Spinal cord (tissue), 10 donors: ENCODE measurements at places on chromosomes 11 and 22.
A peak's percentile ranks its signal among the peaks of the same experiment; 100 is the strongest.

- DNase-seq: no peak
Observed at GRCh38 chr11:11346303-11346702, 6.7 kb downstream of the CSNK2A3 start.

- DNase-seq: no peak
Observed at GRCh38 chr11:72754544-72755155, 2.4 kb upstream of the ARAP1 start.

- no peak for DNase-seq
Observed at GRCh38 chr11:98549571-98549970, 471.2 kb upstream of the CNTN5 start.

- DNase-seq: no peak
Observed at GRCh38 chr22:39527481-39527961, 5.0 kb downstream of the RPS19BP1 start.

DNA sequence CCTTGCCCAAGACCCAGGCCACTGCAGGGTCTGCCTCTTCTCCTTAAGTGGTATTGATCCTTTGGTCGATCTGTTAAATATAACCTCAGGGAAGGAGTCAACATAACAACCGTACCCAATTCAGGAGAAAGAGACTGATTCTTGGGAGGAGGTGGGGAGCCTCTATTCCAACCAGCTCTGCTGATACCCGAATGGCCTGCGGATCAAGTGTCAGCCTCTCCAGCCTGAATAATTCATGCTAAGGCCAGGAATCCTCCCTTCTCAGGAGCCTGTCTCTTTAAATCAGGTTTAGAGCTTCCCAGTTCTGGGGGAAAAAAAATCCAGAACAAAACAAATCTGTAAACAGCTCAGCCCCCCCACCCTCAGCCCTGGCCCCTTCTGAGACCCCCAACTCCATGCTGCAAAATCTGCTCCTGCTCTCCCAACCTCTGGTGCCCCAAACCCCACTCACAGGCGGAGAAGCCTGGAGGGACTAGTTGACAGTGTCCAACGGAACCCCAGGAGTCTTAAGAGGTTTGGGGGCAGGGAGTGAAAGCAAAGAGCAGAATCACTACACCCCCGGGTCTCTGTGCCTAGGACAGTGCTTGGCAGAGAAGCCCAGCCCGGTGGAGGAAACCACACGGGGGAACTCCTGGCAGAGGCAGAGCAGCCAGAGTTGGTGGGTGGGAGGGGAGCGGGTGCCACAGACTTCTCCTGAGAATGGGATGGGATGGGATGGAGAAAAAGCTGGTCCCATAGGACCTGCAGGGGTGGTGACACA is 863 bp upstream of the TPBGL start:
- no peak for DNase-seq

GRCh38 chr11:43504316-43504950 is 145.7 kb downstream of the TTC17 start:
- peak; percentile 84 for DNase-seq
